LNCaP clone FGC (cell line): ENCODE measurements at places on chromosomes 4 and X.

DNA sequence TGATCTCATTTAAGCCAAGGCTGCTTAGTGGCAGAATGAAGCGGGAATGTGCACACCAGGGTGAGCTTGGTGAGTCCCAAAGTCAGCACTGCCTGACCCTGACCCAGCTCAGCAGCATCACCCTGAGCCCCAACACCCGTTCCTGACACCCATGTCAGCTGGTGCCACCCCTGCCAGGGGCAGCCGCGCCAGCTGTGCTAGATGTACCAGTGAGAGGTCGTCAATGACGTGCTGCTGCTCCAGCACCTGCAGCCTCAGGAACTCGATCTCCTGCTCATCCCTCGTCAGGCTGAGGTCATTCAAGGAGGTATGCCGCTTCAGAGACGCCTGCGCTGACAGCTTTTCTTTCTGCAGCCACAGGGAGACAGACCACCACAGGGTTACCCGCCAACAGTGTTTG, 61.7 kb upstream of the C4orf50 start:
- no peak for DNase-seq

DNA sequence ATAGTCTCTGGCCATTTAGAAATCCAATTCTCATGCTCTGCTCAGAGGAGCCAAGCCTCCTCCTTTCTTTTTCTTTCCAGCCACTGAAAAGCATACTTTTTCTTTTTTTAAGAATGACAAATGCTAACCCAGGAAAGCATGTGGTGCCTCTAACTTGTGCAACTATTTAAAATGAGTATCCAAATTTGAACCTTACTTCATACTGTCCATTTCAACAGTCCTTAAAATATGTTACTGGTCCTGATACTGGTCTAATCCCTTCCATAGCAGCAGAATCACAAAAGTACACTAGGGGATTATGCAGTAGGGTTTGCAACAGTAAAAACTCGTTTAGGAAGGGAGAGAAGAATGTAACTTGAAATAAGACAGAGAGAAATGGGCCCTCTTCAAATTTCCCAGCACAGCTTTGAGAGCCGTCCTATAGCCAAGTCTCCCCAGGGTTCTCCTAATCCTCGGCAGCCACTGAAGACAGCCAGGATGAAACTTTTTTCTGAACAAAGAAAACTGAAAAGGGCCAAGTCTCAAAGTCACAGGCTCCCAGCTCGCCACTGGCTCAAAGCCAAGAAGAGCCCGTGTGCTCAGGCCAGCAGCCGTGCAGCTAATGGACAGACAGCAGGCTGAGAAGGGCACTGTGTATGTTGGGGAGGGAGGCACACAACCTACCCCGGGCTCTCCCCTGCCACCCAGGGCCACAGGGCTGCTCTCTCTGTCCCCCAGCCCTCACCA, 39.5 kb downstream of the GPC4 start:
- no peak for DNase-seq

GRCh38 chrX:152821145-152821765, 9.3 kb downstream of the CETN2 start:
- peak; percentile 8 for DNase-seq

- no peak for DNase-seq
Observed at GRCh38 chr4:13558881-13559280, 14.6 kb upstream of the NKX3-2 start.

DNA sequence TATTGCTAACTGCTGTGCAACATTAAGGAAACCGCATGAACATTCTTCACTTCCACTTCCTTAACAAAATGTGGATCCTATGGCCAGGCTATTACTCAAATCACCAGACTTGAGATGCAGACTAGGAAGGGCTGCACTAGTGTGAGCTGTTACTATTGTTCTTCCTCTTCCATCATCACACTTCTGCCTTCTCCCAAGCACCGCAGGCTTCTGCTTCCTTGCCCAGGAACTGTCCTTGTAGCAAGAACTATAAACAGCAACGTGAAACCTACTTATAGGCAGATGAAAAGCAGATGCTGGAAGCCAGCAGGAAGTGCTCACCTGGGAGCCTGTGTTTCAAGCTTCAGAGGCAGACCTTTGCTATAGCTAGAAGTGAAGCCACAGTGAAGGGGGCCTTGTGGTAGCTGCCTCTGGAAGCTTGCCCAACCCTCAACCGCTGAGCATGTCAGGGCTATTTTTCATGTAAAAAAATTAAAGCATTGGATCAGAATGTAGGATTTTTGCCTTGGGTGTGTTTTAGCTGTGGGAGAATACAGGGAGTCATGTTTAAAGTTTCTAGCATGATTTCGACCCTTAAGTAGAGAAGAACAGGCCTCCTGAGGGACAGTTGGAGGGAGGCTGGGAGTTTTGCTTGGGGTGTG, 43.9 kb downstream of the CLNK start:
- DNase-seq: no peak

GRCh38 chr4:153483432-153484418, 17.6 kb downstream of the TMEM131L start:
- no peak for DNase-seq

DNA sequence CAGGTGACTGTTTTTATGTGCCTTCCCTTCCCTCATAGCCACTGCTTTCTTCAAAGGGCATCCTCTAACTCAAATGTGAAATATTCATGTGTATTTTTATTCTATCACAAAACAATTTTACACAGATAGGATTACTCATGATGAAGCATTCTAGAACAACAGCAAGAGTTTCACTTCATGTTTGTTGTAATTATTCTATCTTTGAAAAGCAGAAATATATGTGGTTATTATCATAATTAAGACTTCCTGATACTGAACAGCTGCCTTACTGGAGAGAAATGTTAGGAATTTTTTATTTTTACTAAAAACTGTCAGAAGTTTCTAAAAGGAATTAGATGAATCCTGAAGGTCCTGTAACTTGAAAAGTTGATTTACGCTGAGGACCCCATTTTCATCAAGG, 229.1 kb downstream of the PALLD start:
- DNase-seq: no peak

DNA sequence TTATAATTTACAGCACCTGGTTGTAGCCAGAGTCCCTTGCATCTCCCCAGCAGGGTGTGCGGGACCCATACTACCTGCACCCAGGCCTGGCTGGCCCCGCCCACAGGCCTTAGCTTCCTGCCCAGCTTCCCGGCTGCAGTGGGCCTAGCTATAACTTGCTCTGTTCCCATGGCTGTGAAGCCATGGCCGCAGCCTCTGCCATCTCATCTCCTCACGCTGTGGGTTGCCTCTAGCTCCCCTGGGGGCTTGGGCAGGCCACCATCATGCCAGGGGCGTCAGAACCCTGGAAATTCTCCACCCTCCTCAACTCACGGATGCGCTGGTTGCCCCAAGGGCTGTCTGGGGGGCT, 26.1 kb upstream of the SORBS2 start:
- no peak for DNase-seq

DNA sequence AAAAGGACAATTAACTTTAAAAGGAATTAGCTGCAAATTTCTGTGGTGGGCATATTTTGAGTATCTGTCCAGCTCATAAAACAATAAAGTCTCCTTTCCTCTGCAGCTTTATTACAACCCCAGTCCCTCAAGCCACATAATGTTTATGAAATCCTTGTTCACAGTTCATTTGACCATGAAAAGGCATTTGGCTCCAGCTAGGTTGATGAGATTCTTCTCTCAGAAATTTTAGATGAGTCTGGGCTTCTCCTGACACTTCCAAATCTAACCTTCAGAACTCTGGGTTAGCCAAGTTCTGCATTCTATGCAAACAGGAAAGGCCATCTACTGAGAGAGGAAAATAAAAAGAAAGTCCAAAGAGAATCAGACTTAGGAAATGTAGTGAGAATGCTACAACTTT, 156.8 kb downstream of the GRXCR1 start:
- DNase-seq: no peak

- no peak for DNase-seq
Observed at GRCh38 chr4:144578681-144579080, 67.3 kb upstream of the HHIP start.

DNA sequence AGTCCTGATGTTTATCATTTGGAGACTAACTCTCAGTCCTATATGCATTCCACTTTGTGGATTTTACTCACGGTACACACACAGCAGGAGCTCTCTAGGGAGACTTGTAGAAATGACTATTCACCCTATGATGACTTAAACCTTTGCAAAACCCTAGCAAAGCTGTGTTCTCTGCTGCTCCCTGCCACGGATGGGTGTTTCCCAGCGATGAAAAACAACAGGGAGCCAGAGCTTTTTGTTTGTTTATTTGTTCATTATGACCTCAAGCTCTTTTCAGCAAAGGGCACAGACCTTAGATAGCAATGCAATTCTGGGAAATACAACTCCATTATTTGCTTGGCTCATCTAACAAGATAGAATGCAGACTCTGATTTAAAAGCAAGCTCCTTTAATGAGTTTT, 156.6 kb downstream of the GRIA3 start:
- no peak for DNase-seq

DNA sequence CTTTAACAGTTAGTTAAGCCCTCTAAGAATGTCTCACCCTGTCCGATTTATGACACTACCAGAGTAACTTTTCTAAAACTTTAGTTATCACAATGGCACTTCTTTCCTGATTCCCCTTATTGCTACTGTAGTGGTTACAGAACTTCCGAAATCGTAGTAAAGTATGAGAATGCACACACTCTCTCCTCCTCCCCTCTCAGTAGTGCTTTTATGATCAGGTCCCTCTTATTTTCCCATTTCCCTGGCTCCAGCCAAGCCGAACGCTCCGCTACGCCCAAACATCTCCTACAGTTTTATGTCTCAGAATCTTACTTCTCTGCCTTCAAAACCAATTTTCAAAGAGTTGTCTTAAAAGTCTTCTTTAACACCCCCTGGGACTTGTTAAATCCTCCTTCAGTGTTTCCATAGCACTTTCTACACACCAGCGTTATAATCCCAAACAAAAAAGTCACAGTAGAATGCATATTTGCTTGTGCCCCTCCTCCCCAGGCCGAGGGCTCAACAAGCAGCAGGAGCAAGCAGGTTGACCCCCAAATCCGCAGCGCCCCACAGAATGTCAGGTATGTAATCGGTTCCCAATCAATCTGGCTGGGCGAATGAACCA, 671 bp downstream of the HPF1 start:
- no peak for DNase-seq

- peak; percentile 92 for DNase-seq
Observed at GRCh38 chr4:161799710-161800109, 364.1 kb downstream of the FSTL5 start.

GRCh38 chr4:62398318-62398717, 1198.2 kb downstream of the ADGRL3 start:
- DNase-seq: no peak

DNA sequence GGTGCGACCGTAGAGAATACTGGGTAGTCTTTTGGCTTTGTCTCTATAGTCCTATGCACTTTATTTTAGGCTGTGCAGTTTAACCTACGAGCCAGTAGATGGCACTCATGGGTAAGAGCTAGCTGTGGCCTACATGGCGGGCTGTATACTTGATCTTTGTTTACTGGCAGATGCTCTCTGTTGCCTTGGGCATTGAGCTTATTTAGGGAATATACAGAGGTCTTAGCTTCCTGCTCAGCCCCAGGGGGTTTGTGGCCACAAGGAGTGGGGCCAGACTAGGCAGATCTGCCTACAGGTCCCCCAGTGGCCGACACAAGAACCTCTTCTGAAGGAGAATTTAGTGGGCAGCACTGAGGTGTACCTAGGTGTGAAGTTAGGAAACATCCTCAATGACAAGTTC, 227.6 kb upstream of the HDX start:
- peak; percentile 8 for DNase-seq

DNA sequence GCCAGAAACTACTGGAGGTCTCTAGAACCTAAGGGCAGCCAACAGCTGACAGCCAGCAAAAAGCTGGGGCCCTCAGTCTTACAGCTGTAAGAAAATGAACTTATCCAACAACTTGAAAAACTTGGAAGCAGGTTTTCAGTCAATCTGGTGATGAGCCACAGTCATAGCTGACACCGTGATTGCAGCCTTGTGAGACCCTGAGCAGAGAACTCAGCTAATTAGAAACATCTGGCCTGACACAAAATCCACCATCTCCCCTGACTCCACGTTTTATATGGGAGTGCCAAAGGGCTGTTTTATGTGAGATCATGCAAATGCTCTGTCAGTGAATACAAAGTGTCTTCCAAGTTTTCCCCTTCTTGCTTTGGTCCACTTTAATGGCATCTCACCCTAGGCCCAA, 198.8 kb upstream of the DCAF8L1 start:
- no peak for DNase-seq

GRCh38 chrX:67723580-67724351, 179.9 kb downstream of the AR start:
- peak; percentile 37 for DNase-seq

DNA sequence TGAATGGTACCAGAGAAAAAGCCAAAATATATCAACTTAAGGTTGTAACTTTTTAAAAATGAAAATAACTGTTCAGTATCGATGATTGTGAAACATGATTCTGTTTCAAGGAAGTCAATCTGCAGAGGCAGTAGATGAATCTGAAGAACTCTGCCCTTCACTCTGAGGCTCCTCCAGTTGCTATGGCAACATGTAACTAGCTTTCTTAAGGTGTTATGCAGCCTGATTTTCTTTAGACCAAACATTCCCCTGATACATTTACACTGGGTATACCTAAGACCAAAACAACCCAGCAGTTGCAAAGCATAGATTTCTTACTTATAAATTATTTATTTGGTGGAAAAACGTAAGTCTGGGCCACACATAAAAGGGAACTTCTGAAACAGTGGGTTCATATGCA, 133.6 kb upstream of the RASGEF1B start:
- DNase-seq: no peak
